ENCODE measurements at places on chromosomes 6 and 20.

- no peak for DNase-seq
These were observed 32.7 kb downstream of the CHMP4B start for GRCh38 chr20:33843854-33844253.

GRCh38 chr20:5687884-5688283, 62.3 kb upstream of the SHLD1 start:
- DNase-seq, result no peak

DNA sequence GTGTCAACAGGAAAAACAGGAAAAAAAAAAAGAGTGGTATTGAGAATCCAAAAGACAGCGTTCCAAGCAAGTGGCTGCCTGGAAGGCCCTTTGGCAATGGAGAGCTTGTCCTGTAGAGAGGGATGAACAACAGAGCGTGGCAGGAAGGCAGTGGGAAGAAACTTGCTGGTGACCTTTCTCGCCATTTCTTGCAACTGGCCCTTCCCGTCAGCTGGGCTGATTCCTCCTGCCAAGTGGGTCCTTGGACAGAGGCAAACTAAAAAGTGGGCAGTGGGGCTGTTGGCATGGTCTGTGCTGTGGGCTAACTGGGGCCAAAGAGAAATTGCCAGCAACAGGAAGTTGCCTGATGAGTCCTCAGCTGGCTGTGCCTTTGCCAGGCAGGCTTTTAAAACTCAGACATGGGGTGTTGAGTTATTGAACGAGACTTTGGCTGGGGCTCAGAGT, 43.9 kb upstream of the CLDN20 start:
- no peak for DNase-seq

DNA sequence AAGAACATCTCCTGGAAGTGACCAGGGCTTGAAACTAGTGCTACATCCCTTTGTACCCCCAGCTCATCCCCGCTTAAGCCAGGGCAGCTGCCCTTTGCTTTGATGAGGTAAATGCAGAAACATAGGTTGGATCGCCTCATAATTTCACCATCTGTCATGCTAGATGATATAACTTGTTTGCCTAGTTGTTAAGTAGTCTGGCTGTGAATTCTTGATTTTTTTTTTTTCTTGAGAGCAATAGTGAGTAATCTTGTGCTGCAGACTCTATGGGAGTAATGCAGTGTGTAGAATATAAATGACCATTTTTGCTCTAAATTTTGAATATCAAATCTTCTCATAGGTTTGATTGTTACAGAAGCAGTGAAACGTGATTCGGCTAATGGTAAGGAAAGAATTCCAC, 4.1 kb downstream of the TRDN start:
- DNase-seq, result no peak

- no peak for DNase-seq
These were observed 4.7 kb downstream of the RMND1 start for GRCh38 chr6:151447237-151447636.

All from hematopoietic multipotent progenitor cell treated with erythropoietin and hydrocortisone succinate and interleukin-3 and kit ligand, for 15 days (in vitro differentiated cells).